ENCODE measurements at places on chromosomes 2 and 18.
A peak's percentile ranks its signal among the peaks of the same experiment; 100 is the strongest.

- ATAC-seq, result no peak
These were observed 12.1 kb upstream of the NOSTRIN start for GRCh38 chr2:168790226-168790902.

DNA sequence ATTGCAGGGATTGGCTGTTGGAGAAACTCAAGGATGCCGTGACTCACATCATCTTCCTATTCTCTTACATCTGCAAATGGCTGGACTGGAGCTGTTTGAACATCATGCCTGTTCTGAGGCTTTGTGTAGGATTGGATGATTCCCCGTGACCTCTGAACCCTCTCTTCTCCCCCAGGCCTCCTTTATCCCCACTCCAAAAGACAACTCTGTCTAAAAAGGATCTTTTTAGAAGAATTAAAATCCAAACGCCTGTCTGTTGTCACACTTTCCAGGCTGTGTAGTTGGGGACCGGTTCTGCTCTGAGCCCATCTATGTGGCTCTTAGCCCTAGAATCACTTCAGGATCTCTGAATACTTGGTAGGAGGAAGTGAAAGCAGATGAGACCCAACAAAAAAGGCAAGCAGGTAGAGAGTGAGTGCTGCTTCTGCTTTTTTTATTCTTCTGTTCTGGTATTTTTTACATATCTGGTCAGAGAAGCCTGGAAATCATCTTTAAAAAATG lies 565 bp downstream of the SP140 start:
- ATAC-seq, result no peak

DNA sequence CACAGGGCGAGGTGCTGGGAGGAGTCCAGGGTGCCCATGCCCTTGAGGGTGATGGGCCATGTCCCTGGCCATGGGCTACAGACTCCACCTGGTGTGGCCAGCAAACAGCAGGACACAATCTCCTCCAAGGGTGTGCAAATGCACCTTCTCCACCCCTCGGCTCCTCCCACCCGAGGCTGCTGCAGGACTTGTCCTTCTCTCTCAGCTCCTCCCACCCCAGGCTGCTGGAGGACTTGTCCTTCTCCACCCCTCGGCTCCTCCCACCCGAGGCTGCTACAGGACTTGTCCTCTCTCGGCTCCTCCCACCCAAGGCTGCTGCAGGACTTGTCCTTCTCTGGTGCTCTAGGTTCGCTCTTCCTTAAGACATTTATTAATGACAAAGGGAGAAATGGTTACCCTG lies 57.3 kb upstream of the SNTG2 start:
- ATAC-seq, result no peak

DNA sequence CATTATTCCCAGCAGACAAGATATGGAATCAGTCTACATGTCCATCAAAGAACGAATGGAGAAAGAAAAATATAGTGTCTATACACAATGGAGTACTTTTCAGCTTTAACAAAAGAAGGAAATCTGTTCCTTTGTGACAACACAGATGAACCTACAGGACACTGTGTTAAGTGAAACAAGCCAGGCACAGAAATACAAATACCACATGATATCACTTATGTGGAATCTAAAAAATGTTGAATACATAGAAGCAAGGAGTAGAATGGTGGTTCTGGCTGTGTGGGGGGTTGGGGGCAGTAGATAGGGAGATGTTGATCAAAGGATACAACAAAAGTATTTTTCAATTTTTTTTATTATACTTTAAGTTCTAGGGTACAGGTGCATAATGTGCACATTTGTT lies 347.7 kb upstream of the MAP2 start:
- ATAC-seq, result no peak

GRCh38 chr18:75124991-75125381 lies 84.0 kb downstream of the PTGR3 start:
- peak; percentile 52 for ATAC-seq

DNA sequence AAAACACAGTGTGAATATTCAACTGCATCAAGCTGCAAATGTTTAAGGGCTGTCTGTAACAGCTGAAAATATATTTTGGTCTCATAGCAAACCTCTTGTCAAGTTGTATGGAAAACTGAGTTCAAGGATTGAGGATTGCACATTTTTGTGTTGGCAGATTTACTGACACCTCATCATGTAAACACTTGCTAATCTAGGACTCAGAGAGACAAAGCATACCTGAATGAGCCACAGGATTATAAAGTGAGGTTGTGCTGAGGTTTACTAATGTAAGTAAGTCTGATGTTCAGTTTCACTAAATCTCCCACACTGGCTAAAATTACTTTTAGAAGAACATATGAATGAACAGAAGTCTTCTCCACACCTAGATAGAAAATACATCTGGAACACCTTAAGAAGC lies 1993.1 kb upstream of the CELF4 start:
- ATAC-seq, result no peak

GRCh38 chr2:179837408-179837807 lies 24.0 kb downstream of the ZNF385B start:
- ATAC-seq, result peak; percentile 76

GRCh38 chr2:69608109-69608508 lies 35.4 kb downstream of the AAK1 start:
- ATAC-seq, result no peak

DNA sequence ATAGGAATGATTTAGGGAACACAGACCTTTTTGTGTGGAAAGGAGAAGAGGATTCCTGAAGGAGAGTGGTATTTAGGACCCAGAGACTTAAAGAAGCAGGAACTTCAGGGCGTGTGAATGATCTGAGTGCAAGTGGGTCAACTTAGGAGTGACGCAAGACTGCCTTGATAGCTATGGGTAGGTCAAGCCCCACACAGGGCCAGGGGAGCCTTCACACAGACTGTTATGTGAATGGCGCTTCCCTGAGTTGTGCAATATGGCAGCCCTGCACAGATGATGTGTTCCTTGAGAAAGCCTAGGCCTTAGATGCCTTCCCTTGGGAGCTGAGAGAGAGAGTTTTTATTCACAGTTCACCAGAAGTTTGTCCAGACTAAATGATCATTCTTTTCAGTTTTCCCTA lies 47.1 kb upstream of the IGFBP5 start:
- ATAC-seq, result no peak

GRCh38 chr2:172710584-172711047 lies 25.0 kb upstream of the RAPGEF4 start:
- ATAC-seq, result peak; percentile 92

GRCh38 chr2:26034637-26034992 lies 731 bp downstream of the RAB10 start:
- ATAC-seq, result no peak

- ATAC-seq, result peak; percentile 60
These were observed 12.5 kb upstream of the NAB1 start for GRCh38 chr2:190636361-190636760.

DNA sequence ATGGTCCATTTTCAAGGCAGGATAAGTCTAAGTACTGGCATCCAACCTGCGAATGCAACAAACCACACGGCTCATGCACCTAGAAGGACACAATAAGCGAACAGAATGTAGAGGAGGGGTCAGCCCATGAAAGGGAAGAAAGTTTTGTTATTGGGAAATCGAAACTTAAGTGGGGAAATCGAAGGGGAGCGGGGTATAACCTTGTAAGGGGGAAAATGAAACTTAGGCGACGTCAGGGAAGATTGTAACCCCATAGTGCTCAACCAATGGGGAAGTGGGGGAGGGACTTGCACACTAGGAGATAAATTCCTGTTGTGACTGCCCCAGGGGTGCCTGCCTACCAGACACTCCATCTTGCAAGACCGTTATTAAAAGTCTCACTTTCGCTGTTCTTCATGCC lies 15.6 kb upstream of the OTOF start:
- no peak for ATAC-seq

- peak; percentile 75 for ATAC-seq
These were observed 118.4 kb downstream of the SH3BP4 start for GRCh38 chr2:235070063-235070706.

- ATAC-seq, result peak; percentile 81
These were observed 25.6 kb upstream of the PMAIP1 start for GRCh38 chr18:59874166-59874565.

GRCh38 chr2:222319586-222320435 lies 21.0 kb upstream of the PAX3 start:
- ATAC-seq, result peak; percentile 10

DNA sequence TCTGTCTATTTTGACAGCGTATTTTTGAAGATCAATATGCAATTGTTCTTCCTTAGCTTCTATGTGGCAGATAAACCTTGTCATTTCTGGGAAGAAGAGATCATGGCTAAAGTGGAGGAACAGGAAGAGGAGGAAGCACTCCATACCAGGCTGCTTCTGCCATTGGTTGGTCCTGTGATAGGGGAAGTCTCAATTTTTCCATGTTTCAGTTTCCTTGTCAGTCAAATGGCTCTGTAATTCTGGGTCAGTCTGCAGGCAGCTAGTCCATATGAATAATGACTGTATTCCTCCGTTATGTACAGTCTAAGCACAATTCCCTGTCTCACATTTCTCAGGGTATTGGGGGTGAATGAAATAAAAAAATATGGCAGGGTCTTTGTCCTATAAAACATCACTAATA lies 277.6 kb upstream of the CXCR4 start:
- no peak for ATAC-seq

DNA sequence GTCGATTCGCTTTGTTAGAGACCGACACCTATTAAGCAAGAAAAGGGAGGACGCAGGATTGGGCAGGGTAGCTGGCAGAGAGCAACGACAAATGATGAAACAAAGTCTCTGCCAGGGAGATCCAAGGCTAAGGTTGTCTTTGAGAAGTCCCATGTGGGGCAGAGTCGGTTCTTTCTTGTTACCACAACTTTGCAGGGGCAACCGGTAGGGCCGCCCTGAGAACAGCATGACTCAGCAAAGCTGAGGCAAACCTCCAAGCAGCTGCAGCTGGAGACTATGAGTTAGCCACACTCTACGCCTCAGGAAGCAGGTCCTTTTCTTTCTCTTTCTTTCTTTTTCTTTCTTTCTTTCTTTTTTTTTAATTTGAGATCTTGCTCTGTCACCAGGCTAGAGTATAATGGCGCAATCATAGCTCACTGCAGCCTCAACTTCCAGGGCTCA lies 452.3 kb upstream of the ID2 start:
- ATAC-seq, result peak; percentile 63

GRCh38 chr2:239721991-239722759 lies 303.0 kb downstream of the NDUFA10 start:
- no peak for ATAC-seq

DNA sequence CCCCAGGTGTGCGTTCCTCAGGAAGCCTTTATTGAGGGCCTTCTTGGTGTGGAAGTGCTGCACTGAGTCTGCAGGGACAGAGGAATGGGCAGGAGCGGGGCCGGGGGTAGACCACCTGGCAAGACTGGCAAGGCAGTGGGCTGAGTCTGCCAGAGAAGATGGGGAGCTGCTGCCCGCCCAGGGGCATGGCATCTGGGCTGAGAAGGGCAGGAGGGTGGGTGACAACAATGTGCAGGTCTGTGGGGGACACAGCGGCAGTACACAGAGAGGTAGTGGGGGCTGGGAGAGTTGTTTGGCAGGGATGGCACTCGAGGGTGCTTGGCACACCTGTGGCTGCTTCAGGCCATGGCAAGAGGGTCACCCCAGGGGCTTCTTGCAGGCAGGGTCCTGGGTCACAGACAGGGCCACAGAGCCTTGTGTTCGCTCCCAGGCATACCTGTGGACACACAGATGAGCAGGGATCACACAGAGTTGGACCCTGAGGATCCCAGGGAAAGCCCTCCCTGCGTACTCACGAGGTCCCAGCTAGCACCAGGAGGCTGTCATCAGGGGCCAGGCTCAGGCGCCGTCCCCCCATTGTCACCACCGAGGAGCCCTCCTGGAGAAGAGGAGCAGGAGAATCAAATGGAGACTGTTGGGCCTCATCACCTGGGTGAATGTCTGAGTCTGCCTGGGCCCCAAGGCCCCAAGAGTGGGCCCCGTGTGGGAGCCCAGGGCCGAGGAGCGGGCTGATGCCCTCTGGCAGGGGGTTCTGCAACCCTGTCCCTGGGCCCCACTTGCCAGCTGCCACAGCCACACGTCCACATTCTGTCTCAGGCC lies 3.4 kb upstream of the OXER1 start:
- no peak for ATAC-seq

DNA sequence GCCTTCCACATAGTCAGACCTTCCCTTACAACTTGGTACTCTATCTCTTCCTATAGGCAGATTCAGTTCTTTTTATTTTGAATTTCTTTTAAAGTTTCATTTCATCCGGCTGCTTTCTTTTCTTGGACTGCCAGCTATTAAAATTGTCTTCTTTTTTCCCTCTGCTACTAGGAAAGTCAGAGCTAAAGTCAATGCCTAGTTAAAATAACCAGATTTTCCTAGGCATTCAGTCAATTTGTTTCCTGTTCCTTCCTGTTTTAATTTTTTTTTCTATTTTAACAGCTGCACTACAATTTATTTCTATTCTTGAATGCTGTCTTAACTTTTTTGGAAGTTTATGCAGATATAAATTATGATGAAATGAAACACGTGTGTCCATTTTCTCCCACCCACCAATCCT lies 84.8 kb downstream of the EVA1A start:
- ATAC-seq, result no peak

- ATAC-seq, result no peak
These were observed 11.8 kb upstream of the DUSP2 start for GRCh38 chr2:96156926-96157648.

DNA sequence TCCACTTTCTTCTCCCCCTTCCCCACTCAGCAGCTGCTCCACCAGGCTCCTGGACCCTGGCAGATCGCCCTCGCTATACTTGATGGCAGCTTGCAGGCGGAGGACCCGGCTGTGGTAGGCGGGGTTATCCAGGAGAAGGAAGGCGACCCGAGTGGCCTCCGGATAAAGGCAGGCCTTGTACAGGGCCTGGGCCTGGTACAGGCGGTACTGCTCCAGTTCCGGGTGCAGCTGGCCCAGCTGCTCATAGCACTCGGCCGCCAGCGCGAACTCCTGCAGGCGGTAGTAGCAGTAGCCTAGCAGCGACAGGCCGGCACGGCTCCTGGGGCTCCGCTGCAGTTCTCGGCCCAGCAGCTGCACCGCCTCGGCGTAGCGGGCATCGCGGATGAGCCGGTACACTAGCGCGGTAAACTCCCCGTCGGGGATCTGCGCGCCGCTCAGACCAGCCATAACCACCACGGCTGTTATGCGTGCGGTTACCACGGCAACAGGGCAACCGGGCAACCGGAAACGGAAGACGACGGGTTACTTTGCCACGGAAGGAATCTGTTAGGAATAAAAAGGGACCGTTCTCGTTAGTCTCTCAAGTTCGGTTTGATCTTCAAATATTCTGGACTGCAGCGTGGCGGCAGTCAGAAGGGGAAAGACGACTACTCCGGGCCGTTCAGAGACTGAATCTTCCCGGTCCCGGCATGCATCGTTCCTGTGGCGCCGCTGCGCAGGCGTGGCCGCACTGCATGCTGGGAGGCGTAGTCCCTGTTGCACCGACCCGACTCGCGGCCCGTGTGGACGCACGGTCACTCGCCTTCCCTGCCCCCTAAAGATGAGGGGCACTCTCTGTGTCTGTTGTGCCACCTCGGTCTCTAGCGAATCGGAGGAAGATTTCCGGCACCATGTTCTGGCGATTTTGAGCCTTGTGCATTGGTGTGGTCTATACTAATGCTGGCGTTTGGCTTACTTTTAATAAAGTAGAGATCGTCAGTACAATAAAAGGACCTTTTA lies 226.0 kb downstream of the AGPS start:
- ATAC-seq, result peak; percentile 98

All from SK-N-SH treated with all-trans-retinoic acid at 6 μM for 48 hours (cell line).